NCI-H345 (cell line): ENCODE measurements at places on chromosomes 6 and 20.

GRCh38 chr6:25302677-25303128, 23.5 kb downstream of the CARMIL1 start:
- peak; percentile 62 for DNase-seq

DNA sequence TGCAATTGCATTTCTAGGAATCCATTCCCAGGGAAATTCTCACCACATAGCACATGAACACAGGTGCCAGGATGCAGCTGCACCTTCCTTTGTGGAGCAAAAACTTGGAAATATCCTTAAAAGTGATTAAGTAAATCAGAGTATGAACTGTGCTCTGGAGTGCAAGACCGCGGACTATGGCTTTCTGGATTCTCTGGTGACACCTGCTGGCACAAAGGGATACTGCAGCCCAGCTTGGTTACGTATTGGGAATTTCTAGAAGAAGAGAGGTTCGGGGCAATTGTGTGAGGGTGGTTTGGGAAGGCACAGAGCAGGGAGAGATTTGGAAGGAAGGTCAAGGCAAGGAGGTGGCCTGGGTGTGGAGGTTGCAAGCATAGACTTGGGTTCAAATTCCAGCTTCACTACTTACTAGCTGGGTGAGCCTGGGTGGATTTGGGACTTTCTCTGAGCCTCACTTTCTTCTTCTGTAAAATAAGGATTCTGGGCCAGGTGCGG, 15.9 kb upstream of the PEDS1 start:
- peak; percentile 79 for DNase-seq

DNA sequence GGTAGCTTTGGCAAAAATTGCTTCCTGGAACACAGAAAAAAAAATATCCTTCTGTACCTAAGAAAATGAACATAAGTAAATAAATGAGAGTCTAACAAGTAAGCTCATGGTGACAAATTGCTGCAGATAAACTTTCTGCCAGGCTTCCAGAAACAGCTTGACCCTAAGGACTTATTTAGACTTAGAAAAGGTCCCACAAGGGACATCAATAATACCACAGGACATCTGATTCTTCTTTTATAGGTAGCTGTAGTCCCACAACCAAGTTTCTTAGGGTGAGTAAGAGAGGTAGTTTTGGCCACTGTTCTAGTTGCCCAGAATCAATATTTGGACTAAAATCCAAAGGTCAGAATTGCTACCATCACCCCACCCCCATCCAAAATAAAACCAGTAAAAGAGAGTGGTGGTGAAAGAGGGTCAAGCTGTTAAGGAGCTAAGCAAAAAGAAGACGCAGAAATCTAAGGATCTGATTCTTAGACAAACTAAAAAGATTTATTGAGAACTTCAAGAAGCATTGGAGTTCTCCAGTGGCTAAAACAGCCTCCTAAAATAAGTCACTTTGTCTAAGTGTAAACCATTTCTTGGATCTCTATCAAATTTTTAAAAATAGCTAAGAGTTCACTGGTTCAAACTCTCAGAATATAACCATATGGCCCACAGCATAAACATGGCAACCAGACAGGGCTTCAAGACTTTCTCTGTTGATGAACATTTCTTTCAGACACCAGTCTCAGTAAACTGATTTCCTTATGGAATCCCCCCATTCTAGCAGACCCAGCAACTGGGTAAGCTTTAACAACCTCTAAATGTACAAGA, 180.6 kb downstream of the PTPRK start:
- DNase-seq: no peak

DNA sequence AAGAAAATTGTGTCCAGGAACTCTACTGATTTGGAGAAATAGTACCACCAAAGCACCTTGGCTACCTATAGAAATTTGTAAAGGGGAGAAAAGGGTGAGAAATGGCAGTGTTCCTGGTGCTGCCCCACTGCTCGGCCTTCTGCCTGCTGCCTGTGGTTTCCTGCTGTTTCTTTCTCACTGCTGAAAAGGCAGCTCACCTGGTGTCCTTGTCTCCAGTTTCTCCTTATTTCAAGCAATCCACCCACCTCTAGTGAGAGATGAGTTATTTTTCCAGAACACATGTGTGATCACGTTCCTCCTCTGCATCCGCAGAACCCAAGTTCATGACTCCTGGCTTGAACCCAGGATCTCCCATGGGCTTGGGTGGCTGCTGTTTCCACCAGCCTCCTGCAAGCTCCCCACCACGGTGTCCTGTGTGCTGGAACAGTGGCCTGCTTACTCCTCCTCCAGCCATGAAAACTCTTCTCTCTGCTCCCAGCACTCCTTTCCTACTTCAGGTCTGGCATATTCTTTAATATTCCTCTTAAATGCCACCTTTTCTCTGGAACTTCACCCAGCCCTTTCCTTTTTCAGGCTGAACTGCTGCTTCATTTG, 48.9 kb downstream of the ELOVL2 start:
- no peak for DNase-seq

GRCh38 chr20:2986466-2986865, 57.0 kb upstream of the GNRH2 start:
- no peak for DNase-seq
